ENCODE measurements at places on chromosomes 5 and 9.
A peak's percentile ranks its signal among the peaks of the same experiment; 100 is the strongest.

- DNase-seq, result no peak
Observed at GRCh38 chr9:95793924-95794828, 81.3 kb upstream of the ERCC6L2 start.

DNA sequence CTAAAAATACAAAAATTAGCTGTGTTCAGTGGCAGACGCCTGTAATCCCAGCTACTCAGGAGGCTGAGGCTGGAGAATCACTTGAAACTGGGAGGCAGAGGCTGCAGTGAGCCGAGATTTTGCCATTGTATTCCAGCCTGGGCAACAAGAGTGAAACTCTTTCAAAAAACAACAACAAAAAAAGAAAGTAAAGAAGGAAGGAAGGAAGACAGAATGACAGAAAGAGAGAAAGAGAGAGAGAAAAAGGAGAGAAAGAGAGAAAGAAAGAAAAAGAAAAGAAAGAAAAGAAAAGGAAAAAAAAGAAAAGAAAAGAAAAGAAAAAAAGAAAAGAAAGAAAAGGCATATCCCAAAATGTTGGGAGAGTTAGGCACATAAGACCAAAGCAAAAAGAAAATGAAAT lies 278.6 kb downstream of the CDH18 start:
- DNase-seq, result no peak

- no peak for DNase-seq
Observed at GRCh38 chr5:137142346-137142745, 356.8 kb downstream of the SPOCK1 start.

GRCh38 chr5:79738349-79738748 lies 48.7 kb downstream of the CMYA5 start:
- DNase-seq, result no peak

GRCh38 chr9:122939601-122940000 lies 1.2 kb upstream of the RABGAP1 start:
- no peak for DNase-seq

DNA sequence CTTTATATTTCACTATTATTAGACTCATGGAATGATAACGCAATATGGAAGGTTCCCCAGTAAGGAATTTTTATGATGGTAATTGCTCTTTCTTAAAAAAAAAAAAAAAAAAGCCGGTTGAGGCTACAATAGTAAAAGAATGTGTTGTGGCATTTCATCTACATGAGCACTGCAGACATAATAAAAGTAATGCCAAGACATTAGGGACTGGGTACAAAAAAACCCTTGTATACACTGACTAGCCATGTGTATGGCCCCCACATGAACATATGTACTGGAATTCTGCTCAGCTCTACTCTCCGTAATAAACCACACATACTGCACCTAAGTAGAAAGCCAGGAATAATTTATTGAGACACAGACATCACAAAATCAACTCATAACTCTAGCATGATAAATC lies 218.4 kb downstream of the ADAMTS6 start:
- DNase-seq, result no peak

GRCh38 chr5:131536211-131536826 lies 98.7 kb downstream of the RAPGEF6 start:
- DNase-seq, result no peak

DNA sequence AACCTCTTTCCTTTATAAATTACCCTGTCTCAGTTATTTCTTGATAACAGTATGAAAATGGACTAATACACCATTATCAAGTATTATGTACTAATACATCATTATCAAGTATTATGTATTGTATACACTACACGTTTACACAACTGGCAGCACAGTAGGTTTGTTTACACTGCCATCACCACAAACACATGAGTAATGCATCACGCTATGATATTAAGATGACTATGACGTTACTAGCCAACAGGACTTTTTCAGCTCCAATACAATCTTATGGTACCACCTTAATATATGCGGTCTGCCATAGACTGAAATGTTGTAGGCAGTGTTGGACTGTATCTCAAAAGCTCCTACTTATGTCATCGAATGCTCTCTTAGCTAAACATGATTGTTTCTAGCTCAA lies 28.2 kb downstream of the PRELID2 start:
- no peak for DNase-seq

DNA sequence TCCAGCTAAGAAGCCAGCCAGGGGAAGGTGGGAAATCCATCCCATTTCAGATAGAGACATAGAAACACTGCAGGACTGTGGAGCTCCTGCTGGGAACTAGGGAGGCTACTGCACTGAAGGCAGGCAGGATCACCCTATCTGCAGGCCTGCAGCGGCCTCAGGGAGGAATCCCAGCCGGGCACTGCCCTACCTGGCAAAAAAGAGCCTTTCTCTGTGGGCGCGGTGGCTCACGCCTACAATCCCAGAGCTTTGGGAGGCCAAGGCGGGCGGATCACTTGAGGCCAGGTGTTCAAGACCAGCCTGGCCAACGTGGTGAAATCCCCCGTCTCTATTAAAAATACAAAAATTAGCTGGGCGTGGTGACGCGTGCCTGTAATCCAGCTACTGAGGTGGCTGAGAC lies 71.4 kb upstream of the PHYKPL start:
- DNase-seq, result no peak

DNA sequence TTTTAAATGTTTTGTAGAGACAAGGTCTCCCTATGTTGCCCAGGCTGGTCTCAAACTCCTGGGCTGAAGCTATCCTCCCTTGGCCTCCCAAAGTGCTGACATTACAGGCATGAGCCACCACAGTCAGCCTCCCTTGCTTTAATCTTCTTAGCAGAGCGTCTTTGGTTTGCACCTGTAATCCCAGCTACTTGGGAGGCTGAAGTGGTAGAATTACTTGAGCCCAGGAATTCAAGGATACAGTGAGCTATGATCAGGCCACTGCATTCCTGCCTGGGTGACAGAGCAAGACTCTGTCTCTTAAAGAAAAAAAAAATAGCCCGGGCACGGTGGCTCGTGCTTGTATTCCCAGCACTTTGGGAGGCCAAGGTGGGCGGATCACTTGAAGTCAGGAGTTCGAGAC lies 27.8 kb downstream of the UBE2D2 start:
- DNase-seq, result no peak

GRCh38 chr5:28226407-28226806 lies 1188.0 kb upstream of the CDH9 start:
- no peak for DNase-seq

DNA sequence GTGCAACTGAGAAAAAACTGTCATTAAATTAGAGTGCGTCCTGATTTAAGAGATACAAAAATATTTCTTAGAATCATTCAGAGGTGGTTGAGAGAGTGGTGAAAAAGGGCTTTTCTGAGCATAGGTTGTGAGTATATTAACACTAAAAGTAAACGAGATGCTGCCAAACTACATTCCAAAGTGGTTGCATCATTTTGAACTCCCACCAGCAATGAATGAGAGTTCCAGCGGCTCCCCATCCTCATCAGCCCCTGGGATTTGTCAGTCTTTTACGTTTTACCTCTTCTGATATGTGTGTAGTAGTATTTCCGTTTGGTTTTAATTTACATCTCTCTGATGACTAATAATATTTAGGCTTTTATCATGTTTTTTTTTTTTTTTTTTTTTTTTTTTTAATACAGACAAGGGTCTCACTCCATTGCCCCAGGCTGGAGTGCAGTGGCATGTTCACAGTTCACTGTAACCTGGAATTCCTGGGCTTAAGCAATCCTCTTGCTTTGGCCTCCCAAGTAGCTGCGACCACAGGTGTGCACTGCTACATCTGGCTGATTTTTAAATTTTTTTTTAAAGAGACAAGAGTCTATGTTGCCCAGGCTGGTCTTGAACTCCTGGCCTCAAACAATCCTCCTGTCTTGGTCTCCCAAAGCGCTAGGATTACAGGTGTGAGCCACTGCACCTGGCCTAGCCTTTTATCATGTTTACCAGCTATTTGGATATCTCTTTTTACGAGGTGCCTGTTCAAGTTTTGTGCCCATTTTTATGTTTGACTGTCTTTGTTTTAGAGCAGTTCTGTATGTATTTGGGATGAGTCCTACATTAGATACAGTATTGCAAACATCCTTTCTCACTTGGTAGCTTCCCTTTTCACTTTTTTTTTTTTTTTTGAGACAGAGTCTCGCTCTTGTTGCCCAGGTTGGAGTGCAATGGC lies 17.0 kb downstream of the PRRT1B start:
- DNase-seq, result no peak

DNA sequence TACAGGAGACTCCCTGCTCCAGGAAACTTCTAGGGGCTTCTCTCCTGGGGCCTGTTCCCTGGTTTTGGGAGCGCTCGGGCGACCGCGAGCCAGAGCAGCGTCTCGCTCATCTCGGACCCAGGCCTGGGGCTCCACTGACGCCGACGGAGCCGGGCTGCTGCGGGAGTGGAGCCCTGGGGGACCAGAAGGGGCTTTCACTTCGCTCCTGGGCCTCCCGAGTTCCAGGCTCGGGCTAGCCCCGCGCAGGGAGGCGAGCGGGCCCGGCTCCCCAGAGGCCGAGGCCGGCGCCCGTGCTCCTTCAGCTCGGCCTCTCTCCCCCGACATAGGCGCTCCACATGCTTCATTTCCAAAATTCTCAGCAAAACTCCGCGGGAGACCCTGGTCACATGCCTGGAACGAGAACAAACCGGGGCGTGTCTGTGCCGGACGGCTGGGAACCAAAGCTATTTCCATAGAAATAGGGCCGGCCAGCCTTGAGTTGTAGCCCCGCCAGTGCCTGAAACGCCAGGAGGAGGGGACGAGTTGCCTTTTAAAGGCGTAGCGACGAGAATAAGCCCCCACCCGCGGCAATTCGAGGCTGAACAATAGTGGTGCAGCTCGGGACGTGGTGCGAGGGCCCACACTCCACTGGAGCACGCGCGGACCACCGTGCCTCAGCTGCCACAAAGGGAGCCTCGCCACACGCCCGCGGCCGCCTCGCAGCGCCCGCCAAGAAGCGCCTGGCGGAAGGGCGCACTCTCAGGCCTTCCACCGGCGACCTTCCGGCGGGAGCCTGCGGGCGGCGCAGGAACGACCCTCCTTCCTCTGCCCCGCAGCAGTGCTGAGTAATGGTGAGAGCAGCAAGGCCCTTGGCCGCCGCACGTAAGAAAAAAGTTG lies 1.1 kb upstream of the G3BP1 start:
- no peak for DNase-seq

- DNase-seq, result no peak
Observed at GRCh38 chr9:138021251-138022056, 143.9 kb downstream of the CACNA1B start.

GRCh38 chr9:137457406-137458193 lies 1.5 kb downstream of the NSMF start:
- DNase-seq, result no peak

- DNase-seq, result no peak
Observed at GRCh38 chr5:171457208-171457981, 37.9 kb downstream of the FGF18 start.

DNA sequence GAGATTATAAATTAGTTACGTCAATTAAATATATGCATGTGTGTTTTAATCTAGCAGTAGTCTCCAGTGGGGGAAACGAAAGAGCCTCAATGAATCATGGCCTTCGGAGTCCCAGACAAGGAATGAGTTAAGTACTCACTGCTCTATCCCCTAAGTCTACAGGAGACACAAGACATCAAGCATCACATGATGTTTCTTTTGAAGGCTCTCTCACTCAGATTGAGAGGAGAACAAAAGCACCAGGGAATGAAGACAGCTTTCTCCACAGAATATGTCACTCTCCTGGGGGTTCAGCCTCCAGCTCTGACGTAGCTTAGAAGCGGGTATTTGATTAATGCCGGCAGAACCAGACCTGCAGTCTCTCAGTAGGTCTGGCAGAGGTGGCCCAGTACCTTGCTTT lies 381.4 kb downstream of the ACTL7B start:
- DNase-seq, result no peak

DNA sequence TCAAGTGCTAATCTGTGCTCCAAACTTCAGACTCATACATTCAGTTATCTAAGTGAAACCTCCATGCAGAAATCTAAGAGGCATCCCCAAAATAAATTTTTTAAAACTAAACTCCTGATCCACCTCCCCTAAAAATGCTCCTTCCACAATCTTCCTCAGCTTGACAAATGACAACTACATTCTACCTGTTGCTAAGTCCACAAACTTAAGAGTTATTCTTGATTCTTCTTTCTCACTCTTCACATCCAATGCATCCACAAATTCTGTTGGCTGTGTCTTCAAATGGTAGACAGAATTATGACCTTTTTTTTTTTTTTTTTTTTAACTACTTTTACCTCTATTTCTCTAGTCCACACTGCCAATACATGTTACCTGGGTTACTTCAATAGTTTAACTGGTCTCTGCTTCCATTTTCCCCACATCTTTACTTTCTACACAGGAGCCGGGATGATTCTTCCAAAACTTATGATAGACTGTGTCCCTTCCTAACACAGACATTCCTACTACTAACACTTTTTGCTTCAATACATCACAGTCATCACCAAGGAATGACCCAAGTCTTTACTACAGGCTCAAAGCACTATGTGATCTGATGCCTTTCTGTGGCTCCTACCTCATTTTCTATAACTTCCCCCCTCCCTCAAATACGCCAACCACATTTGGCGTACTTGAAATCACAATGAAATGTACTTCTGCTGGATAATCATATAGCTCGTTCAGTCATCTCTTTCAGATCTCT lies 143.6 kb downstream of the PDE4D start:
- no peak for DNase-seq

DNA sequence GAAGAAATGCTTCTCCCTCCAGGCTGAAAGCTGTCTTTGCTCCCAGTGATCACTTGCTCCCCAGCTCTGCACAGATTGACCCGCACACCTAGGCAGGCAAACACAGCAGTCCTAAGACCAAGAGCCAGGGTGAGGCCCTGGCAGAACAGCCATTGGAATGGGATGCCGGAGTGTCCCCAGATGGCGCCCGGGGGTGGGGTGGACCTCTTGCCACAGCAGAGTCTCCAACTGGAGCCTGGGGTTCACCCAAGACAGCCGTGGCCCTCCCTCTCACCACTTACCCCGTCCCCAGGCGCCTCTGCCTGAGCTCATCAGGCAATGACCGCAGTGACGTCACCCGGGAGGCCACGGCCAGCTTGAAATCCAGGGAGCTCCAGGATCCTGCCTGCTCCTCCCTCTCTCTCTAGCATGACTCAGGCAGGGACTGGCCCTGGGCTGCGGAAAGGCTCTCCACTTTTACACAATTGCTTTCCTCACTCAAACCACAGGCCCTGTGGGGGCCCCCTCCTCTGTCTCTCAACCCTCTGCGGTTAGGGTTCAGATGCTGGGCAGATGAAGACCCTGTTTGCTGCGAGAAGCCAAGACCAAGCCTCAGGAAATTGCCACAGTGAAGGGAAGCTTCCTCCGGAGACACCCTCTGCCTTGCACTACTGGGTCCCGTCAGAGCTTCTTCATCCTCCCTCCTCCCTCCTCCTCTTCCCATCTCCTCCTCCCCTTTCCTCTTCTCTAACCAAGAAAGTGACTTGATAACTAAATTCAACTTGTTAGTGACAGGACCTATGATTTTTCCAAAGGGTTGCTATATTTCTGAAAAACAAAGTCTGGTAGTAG lies 24.3 kb upstream of the PTGES start:
- peak; percentile 81 for DNase-seq

- no peak for DNase-seq
Observed at GRCh38 chr5:39541920-39542319, 117.1 kb upstream of the DAB2 start.
